ENCODE measurements at places on chromosomes 7 and 10.

DNA sequence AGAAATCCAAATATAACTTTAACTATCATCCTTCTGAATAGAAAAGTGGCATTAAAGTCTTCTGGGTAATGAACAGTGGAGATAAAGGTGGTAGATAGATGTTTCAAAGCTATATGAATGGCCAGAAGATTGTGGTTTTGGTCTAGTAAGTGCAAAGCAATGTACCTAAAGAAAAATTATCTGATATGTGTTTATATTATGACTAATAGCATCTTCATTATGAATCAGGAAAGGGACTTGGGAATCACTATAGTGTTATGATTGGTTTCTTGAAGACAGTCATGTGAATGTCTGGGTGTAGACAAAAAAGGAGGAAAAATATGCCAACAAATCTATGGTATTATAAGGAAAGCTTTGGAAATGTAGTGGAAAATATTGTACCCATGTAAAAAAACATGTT is 3.0 kb downstream of the ZNF518A start:
- no peak for DNase-seq

GRCh38 chr7:132553031-132553430 is 23.2 kb downstream of the PLXNA4 start:
- no peak for DNase-seq

DNA sequence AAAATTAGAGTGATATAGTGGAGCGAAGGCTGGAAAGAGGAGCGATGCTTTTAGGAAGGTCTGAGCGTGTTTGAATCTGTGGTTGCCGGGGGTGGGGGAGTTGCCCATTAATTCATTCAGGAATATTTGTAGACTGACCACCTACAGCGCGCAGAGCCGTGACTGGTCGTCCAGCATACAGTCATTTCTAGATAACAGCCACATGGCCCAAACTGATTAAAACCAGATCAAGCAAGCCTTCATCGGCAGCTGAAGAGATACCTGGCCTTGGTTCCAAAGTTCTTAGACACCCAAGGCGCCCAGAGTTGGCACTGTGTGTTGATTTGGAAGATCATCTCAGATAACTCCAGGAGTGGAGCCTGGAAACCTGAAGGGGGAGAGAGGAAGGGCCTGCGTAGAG is 1.7 kb downstream of the PROSER2 start:
- DNase-seq = no peak

- no peak for DNase-seq
Observed at GRCh38 chr7:130444234-130444633, 3.4 kb upstream of the CEP41 start.

- no peak for DNase-seq
Observed at GRCh38 chr7:151167197-151167961, at the start of gene GBX1. Gene GBX1 (minus strand): TSS chr7:151167694. CDS start chr7:151167548, 146 bp downstream.

DNA sequence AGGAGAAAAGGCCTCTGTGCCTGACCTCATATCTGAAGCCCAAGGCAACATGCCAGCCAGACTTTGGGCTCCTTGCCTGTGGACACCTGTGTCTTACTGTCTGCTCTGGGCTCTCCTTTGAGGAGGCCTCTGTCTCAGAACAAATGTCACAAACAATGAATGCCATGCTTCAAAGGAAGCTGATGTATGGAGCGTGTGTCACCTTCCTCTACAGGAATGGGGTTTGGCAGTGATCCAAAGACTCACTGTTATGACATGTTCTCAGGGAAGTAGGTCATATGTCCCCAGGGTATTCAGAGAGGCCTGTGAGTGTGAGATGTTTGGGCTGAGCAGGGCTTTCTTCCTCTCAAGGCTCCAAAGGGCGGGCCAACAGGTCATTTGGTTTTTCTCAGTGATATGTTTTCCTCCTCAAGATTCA is 38.4 kb downstream of the PTPRE start:
- no peak for DNase-seq

DNA sequence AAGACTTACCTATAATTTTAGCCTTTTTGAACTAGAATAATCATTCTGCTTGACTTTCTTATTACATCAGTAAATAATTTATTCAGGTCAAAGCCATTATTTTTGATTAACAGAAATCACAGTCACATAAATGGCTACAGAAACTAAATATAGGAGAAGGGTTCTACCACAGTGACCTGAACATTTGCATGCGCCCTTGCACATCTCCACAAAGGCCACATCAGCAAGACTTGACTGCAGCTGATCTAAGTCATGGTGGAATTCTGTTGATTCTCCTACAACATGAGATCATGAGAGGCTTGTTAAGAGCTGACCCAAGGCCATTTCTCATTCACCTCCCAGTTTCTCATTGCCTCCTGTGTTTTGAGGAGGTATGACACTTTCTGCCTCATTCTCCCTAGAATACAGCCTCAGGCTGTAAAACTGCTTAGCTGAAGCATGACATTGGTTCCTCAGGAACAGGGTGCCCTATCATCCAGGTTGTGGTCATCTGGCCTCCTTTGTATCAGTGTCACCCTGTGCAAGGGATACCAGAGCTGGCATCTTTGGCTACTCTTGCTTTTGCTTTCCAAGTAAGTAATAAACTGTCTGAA is 6.7 kb upstream of the IMMP2L start:
- no peak for DNase-seq

DNA sequence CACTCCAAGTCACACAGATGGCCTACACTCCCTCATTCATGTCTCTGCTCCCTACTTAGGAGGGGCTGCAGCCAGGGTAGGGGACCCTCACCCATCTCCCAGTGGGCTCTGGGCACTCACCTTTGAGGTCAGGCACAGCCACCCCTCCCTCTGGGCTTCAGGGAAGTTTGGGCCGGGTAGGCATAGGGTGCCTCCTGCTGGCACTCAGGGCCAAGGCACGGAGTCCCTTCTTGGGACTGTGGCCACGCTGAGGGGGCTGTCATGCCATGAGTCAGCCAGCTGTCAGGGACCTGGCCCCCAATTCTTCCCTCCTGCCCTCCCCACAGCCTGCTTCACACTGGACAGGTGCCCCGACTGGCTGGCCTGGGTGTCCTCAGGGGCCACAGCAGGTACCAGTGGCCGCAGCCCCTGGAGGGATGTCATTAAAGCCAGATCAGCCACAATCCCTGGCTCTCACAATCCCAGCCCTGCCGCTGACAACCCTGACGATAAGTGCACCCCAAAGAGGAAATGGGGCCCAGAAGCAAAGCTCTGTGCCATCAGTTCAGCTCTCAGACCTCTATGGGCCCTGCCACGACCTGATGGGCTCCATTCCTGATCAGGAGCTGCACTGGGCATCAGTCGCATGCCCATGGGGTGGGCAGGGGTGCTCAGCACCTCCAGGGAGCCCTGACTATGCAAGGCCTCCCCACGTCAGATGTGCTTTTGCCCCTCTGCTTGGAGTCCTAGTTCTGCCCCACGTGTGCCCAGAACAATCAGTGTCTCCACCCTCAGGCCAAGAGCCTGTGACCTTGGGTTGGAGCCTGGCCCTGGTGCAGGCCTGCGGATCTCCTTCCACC is 34.1 kb upstream of the RET start:
- DNase-seq = no peak

DNA sequence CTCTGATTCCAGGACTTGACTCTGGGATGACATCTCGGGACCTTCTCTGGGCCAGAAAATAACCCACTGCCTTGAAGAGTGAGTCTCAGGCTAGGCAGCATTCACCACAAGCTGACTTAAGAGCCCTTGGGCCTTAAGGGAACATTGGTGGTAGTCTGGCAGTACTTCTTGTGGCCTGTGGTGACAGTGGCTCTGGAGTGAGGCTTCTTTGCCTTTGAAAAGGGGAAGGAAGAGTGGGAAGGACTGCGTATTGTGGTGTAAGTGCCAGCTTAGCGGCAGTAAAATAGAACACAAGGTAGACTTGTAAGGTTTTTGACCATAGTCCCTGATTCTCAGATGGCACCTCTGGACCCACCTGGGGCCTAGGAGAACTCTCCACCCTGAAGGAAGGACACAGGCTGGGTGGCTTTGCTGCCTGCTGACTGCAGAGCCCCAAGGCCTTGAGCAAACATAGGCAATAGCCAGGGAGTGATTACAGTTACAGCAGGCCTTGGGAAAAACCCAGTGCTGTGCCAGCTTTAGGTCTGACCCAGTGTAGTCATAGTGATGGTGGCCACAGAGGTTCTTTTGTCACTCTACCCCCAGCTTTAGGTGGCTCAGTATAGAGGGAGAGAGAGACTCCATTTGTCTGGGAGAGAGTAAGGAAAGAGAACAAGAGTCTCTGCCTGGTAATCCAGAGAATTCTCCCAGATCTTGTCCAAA is 483.9 kb downstream of the SH2D4B start:
- no peak for DNase-seq

DNA sequence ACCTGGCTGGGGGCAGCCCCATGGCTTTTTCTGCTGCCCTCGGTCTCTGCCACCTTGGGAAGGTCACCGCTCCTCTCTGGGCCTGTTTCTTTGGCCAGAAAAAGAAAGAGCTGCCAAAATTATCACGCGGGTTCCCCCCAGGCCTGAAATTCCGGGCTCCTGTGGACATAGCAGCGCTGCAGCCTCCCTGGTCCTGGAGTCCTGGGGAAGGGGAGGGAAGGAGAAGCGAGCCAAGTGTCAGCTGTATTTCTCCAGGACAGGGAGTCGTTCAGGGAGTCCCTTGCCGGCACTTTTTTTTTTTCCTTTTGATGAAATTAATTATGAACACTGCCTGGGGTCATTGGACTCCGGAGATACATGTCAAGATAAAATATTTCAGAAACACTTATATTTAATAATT is 152.3 kb upstream of the GPR26 start:
- no peak for DNase-seq

- no peak for DNase-seq
Observed at GRCh38 chr7:24436131-24436920, 136.9 kb upstream of the PALS2 start.

GRCh38 chr10:12350925-12351324 is 1.6 kb downstream of the CAMK1D start:
- DNase-seq = no peak

- DNase-seq = no peak
Observed at GRCh38 chr10:50417486-50417885, 166.2 kb upstream of the ASAH2 start.

DNA sequence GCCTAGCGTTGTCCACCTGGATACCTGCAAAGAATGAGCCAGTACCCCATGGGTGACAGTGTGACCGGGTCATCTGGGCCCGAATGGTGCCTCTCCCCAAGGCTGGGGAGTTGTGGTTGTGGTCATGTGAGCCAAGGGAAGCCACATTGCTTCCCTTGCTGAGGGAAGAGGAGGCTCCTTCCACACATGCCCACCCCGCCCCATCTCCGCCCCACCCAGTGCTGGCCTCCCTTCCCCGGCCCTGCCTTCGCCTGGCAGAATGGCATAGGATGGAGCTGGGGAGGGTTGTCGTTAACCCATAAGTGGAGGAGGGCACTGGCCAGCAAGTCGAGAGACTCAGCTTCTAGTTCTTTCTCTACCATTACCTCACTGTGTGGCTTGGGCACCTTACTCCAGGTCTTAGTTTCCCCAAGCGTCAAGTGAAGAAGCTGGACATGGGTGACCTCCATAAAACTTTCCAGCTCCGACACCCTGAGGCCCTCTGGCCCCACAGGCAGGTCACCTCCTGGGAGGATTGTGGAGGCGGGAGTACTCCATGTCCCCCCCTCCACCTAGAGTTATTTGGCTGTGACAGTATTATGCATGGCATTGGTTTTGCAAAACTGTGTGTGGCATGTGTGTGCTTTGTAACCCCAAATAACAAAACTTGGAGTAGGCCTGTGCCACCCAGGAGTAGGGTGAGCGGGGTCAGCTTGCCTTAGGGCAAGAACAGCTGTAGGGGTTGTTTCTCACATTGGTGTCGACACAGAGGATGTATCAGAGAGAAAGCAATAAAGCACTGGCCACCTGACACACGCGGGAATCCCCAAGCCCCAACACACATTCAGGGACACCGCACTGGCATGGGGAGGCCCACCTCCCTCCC is 90.5 kb upstream of the MACROH2A2 start:
- DNase-seq = no peak

DNA sequence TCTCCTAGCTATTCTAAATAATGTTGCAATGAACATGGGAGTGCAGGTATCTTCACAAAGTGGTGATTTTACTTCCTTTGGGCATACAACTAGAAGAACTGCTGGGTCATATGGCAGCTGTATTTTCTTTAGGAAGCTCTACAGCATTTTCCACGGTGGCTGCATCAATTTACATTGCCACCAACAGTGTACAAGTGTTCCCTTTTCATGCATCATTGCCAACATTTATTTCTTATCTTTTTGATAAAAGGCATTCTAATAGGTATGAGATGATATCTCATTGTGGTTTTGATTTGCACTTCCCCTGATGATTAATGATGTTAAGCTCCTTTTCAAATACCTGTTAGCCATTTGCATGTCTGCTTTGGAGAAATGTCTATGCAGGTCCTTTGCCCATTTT is 52.6 kb downstream of the NT5C2 start:
- no peak for DNase-seq
